Activated T-helper 17 cell treated with anti-CD3 and anti-CD28 coated beads, Interleukin-2, amount 50 U/mL, for 72 hours (primary cell): ENCODE measurements at places on chromosomes 6 and 20. TPM values are rescaled to one million over a fixed set of nuclear protein-coding genes. Genes with fewer than 3 reads are reported as not detected.
A peak's percentile ranks its signal among the peaks of the same experiment; 100 is the strongest.

- peak; percentile 50 for ATAC-seq
Measured at GRCh38 chr6:9540534-9541126, 874.2 kb downstream of the TFAP2A start.

- ATAC-seq = peak; percentile 70
Measured at GRCh38 chr20:10430000-10430466, 4.0 kb downstream of the MKKS start.

DNA sequence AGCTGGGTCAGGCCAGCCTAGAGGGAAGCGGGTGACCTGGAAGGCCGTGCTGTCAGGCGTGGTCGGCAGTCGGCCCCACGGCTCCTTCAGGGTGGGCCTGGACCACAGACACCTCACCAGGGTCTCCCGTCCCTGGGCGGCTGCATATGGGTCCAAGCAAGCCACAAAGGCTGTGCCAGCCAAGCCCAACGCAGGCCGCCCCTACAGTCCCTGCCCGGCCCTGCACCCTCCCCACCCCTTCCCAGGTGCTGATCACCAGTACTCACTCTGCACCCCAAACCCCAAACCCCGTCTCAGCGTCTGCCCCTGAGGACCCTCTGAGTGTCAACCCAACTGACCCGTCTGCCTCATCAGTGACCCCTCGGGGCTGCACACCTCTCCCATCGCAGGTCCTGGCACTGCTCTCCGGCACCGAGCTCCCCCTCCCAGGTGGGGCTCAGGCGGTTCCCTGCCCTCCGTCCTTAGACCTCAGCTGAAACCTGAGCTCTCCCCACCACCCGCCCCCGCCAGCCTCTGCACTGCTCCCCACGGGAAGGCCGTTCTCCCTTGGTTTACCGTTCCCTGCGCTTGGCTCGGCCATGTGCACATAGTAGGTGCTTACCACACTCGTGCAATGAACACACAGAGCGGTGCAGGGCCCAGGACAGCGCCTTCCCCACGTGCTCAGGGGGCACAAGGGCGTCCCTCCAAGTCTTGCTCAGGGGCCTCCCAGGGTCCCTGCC is 1.5 kb upstream of the PPDPF start:
- no peak for ATAC-seq

GRCh38 chr6:17583811-17584210 is 16.3 kb upstream of the FAM8A1 start:
- ATAC-seq = no peak

Gene NNAT
- not detected for total RNA-seq

Gene LYRM2
- 22.5 TPM for total RNA-seq

- no peak for ATAC-seq
Measured at GRCh38 chr6:149925253-149925973, 2.5 kb upstream of the RAET1G start.

Gene SLC16A10
- total RNA-seq = 3.8 TPM

GRCh38 chr6:16789329-16790038 is 28.2 kb upstream of the ATXN1 start:
- ATAC-seq = no peak

DNA sequence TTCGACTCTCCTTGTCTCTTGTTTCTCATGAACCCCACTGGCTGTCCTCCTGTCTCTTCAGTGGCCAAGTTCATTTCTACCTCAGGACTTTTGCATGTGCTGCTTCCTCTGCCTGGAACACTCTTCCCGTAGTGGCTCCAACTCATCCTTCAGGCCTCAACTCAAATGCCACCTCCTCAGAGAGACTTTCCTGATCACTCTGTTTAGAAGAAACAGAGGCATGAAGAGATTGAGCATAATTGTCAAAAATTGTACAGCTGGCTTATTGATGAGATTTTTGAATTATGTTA is 17.5 kb upstream of the SLC9A8 start:
- ATAC-seq = no peak

Gene SCUBE3
- not detected for total RNA-seq

DNA sequence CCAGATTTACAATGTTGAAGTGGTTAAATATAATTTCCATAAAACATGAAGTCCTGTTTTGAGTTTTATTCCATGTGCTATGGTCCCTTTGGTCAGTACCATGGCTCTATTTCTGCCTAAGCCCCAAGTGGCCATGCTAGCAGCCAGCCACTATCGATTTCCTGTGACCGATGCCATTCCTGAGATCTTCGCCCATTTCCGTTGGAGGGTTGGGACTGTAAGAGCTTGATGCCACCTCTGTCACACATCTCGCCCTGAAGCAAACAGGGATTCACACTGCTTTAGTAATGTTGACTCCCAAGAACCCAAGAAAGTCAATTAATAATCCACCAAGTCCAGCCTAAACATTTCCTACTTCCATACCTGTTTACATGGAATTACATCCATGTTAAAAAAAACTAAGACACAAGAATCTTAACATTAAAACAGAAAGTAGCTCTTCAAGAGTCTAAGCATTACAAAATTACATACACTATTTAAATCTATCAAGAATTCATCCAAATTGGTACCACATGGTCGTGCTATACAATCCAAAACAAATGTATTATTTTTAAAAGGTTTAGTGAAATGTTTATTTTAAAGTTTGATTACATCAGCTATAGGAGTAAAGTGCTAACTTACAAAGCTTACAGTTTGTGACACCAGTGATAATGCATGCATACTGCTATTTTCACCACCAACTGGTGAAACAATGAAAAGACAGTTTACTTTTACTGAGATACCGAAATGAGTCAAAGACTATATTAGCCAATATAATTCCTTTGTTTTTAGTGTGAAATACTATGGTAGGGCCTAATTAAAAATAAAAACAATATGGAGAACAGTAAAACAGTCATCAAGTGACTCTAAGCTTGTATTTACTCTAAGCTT is 2.5 kb downstream of the RBM39 start:
- no peak for ATAC-seq

DNA sequence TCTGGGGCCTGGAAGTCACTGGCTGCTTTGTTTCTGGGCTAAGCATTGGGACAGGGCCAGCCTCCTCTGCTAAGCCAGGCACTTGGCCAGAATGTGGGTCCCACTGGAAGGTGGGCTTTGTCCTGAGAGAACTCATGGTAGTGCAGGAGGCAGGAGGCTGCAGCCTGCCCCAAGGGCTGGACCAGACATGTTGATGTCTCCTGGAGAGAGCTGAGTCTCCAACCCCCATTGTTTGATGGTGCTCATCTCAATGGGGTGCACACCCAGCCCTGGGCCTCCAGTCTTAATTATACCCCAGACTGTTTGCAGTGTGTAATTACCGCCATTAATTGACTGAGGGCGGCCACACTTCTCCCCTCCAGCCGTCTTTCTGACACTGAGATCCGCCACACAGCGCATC is 220.5 kb upstream of the PMEPA1 start:
- no peak for ATAC-seq

- no peak for ATAC-seq
Measured at GRCh38 chr6:98639089-98639635, 195.2 kb upstream of the POU3F2 start.

Gene OOEP
- total RNA-seq = 1.0 TPM

Gene HTR1B
- not detected for total RNA-seq

GRCh38 chr6:40307712-40308111 is 279.5 kb downstream of the LRFN2 start:
- no peak for ATAC-seq

- ATAC-seq = no peak
Measured at GRCh38 chr6:147779624-147780023, 271.1 kb downstream of the SAMD5 start.

GRCh38 chr6:54698974-54699373 is 147.6 kb upstream of the FAM83B start:
- ATAC-seq = no peak

Gene THEMIS
- total RNA-seq = 72.9 TPM

DNA sequence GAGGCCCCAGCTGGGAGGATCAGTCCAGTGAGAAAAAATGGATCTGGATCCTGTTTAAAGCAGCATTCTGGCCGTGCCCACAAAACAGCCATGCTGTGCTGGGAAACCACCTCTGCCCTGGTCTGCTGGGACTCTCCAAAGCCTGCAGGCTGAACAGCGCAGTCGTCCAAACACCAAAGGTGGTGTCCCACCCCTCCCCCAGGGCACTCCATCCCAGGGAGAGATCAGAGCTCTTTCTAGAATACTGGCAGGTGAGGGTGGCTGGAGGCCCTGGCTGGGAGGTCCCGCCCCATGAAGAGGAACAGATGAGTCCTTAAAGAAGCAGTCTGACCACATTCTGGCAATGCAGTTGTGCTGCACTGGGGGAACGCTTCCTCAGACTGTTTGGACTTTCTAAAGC is 84.6 kb downstream of the MRAP2 start:
- no peak for ATAC-seq

GRCh38 chr6:144156338-144156737 is 6.0 kb downstream of the STX11 start:
- peak; percentile 11 for ATAC-seq

DNA sequence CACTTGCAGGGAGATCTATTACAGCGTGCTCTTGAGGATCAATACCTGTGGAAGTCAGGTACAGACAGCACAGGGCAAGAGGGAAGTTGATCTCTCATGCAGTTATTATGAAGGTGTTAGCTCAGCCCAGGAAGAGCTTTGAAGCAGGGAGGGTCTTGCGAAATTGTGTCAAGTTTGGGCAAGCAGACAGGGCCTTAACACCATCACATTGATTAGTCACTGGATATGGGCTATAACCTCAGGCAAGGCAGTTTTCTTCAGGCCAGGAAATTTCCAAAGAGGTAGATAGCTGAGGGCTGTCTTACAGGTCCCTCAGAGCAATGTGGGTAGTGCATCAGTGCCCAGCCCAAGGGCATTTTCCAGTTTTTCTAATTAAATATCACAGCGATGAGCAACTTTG is 643.8 kb downstream of the DHX35 start:
- no peak for ATAC-seq

DNA sequence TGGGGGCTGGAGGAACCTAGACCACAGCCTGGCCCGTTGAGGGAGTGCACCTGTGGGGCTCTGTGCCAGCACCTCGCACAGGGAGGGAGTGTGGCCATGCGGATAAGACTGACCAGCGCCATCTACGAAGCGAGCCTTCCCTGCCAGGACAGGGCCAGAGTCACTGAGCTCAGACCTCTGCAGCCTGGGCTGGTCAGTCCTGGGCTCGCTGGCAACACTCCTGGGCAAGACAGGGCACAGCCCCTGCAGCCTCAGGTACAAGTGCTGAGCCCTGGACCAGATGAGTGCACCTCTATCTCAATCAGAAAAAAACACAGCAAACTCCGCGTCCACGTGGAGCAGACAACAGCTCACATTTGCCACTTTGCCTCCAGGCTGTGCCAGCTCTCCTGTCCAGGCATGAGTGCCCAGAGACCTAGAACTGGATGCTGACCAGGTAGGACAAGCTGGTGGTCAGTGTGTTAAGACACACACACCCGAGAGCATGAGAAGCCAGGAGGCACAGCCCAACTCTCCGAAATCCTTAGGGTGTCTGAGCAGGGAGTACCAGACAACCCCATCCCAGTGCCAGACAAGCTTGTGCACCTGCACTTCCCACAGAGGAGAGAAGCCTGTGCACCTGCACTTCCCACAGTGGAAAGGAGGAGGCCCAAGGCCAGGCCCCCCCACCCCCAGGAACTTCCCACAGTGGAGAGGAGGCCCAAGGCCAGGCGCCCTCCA is 4.9 kb downstream of the ARFRP1 start:
- ATAC-seq = no peak

GRCh38 chr6:626236-626635 is 30.7 kb downstream of the HUS1B start:
- no peak for ATAC-seq

GRCh38 chr6:149337320-149337719 is 19.8 kb downstream of the TAB2 start:
- no peak for ATAC-seq

DNA sequence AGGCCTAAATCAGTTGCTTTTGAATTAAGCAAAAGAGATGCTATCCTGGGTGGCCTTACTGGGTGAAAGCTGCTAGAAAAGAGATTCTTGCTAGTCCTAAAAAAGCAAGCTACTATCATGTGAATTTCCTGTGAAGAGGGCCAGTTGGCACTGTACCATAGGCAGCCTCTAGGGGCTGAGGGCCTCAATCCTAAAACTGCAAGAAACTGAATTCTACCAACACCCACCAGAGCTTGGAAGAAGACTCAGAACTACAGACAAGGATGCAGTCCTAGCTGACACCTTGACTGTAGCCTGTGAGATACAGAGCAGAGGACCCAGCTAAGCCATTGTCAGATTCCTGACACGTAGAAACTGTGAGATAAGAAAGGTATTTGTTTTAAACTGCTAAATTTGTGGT is 24.5 kb downstream of the CLIC5 start:
- no peak for ATAC-seq

- ATAC-seq = no peak
Measured at GRCh38 chr6:145621776-145622175, 113.5 kb downstream of the EPM2A start.

GRCh38 chr6:13044896-13045295 is 283.4 kb downstream of the TBC1D7 start:
- ATAC-seq = no peak

GRCh38 chr6:44606504-44606903 is 219.0 kb downstream of the CDC5L start:
- ATAC-seq = no peak

Gene POPDC3
- not detected for total RNA-seq

Gene DEFB124
- not detected for total RNA-seq

- no peak for ATAC-seq
Measured at GRCh38 chr6:36358226-36358915, 21.7 kb upstream of the BNIP5 start.

- no peak for ATAC-seq
Measured at GRCh38 chr20:14491436-14491835, 154.0 kb upstream of the FLRT3 start.

GRCh38 chr6:81806793-81807565 is 54.5 kb upstream of the TENT5A start:
- no peak for ATAC-seq
